Endothelial cell of umbilical vein (primary cell): ENCODE measurements at places on chromosomes 4 and X. TPM values are rescaled to one million over a fixed set of nuclear protein-coding genes. Genes with fewer than 3 reads are reported as not detected.

DNA sequence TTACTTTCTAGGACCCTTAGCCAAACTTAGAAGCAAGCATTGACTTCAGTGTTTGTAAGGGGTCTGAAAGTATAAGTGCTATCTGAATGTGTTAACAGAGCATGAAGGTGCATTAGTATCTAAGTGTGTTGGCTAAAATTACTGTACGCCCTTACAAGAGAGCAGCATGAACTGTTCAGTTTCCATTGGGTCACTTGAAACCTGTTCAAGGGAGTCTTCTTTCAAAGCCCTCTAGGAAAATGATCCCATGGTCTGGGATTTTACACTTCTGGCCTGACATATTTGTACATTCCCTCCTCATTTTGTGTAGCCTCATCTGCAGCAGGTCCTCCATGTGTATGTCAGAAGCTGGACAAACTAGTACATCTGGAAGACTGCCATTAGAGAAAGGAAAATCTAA is 3.2 kb downstream of the PRDX4 start:
- peaks cover 11% of the 10 kb centered on the region for H3K4me1 ChIP-seq
- DNase-seq, result no peak
- H3K27me3 ChIP-seq, result no peaks in the 10 kb centered on the region
- H3K36me3 ChIP-seq, result no peaks in the 10 kb centered on the region

DNA sequence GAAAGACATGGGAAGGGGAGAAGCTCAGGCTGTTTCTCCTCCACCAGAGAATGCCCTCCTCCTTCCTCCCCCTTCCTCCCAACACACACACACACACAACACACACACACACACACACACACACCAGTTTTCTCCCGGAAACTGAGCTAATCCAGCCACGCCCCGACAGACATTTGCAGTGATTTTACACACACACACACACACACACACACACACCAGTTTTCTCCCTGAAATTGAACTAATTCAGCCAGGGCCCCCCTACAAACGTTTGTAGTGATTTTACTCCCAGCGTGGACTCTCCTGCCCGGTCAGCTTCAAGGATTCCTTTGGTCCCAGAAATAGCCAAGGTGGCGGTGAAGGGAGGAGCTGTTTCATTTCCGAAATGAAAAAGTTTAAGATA is 32.9 kb upstream of the STX18 start:
- peak overlapping the region; percentile 39 for H3K4me3 ChIP-seq
- no peaks in the 10 kb centered on the region for H3K36me3 ChIP-seq
- peak; percentile 77 for DNase-seq
- H3K27ac ChIP-seq, result peak overlapping the region; percentile 62
- peaks cover 5% of the 10 kb centered on the region for H3K4me1 ChIP-seq
- no peaks in the 10 kb centered on the region for H3K27me3 ChIP-seq

- no peak overlapping the region for H3K27ac ChIP-seq
- no peaks in the 10 kb centered on the region for H3K4me1 ChIP-seq
- H3K27me3 ChIP-seq, result no peaks in the 10 kb centered on the region
- DNase-seq, result no peak
- H3K36me3 ChIP-seq, result peaks cover 9% of the 10 kb centered on the region
Observed at GRCh38 chr4:2671267-2671895, 84.8 kb downstream of the TNIP2 start.

- no peak overlapping the region for H3K4me3 ChIP-seq
- no peaks in the 10 kb centered on the region for H3K36me3 ChIP-seq
Observed at GRCh38 chr4:80948995-80949394, 81.5 kb upstream of the BMP3 start.

- DNase-seq, result no peak
- H3K4me3 ChIP-seq, result no peak overlapping the region
- H3K36me3 ChIP-seq, result peaks cover 2% of the 10 kb centered on the region
- H3K27me3 ChIP-seq, result no peaks in the 10 kb centered on the region
Observed at GRCh38 chr4:26425953-26426352, 64.3 kb downstream of the CCKAR start.

DNA sequence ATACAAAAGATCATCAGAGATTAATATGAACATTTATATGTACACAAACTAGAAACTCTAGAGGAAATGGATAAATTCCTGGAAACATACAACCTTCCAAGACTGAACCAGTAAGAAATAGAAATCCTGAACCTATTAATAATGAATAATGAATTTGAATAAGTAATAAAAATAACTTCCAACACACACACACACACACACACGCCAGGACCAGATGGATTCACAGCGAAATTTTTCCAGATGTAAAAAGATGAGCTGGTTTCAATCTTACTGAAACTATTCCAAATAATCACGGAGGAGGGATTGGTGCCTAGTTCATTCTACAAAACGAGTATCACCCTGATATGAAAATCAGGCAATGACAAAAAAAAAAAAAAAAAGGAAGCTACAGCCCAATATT is 1095.0 kb downstream of the FAT4 start:
- H3K36me3 ChIP-seq, result no peaks in the 10 kb centered on the region
- no peak overlapping the region for H3K27ac ChIP-seq
- H3K4me3 ChIP-seq, result no peak overlapping the region
- H3K27me3 ChIP-seq, result no peaks in the 10 kb centered on the region

DNA sequence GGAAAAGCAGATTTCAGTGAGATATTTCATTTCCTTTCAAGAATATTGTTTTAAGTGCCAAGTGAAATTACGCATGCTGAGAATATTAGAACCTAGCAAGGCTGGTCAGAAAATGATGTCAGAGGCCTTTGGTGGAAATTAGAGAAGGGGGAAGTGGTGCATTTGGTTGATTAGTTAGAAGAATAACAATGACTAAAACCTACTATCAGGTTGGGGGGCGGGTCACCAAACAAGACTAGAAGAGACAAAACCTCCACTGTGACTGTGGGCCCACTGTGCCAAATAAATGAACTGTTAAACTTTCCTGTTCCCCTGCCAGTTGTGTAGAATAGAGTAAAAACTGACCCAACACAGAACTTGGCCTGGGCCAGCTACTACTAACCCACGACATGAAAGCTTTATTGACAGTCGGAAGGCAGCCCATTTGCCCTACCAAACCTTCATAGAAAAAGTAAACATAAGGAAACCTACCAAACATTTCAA is 2.9 kb downstream of the RAPGEF2 start:
- H3K27me3 ChIP-seq, result no peaks in the 10 kb centered on the region
- H3K4me3 ChIP-seq, result peak overlapping the region; percentile 84
- peak; percentile 96 for DNase-seq
- H3K36me3 ChIP-seq, result no peaks in the 10 kb centered on the region
- peaks cover 32% of the 10 kb centered on the region for H3K4me1 ChIP-seq

GRCh38 chr4:96946552-96946951 is 1106.7 kb downstream of the PDHA2 start:
- no peaks in the 10 kb centered on the region for H3K36me3 ChIP-seq
- H3K27me3 ChIP-seq, result no peaks in the 10 kb centered on the region
- DNase-seq, result no peak
- no peaks in the 10 kb centered on the region for H3K4me1 ChIP-seq
- no peak overlapping the region for H3K27ac ChIP-seq

GRCh38 chrX:153468008-153468580 is 2.3 kb downstream of the HAUS7 start:
- H3K27ac ChIP-seq, result no peak overlapping the region
- no peak overlapping the region for H3K4me3 ChIP-seq
- no peaks in the 10 kb centered on the region for H3K27me3 ChIP-seq

GRCh38 chr4:134862116-134862515 is 660.5 kb upstream of the PABPC4L start:
- no peaks in the 10 kb centered on the region for H3K36me3 ChIP-seq
- no peak overlapping the region for H3K27ac ChIP-seq
- H3K4me1 ChIP-seq, result no peaks in the 10 kb centered on the region
- H3K27me3 ChIP-seq, result no peaks in the 10 kb centered on the region
- H3K4me3 ChIP-seq, result no peak overlapping the region
- DNase-seq, result no peak

- no peaks in the 10 kb centered on the region for H3K27me3 ChIP-seq
- peak; percentile 46 for DNase-seq
- no peak overlapping the region for H3K27ac ChIP-seq
- no peaks in the 10 kb centered on the region for H3K36me3 ChIP-seq
- H3K4me1 ChIP-seq, result peaks cover 9% of the 10 kb centered on the region
- H3K4me3 ChIP-seq, result no peak overlapping the region
Observed at GRCh38 chr4:144614850-144615585, 30.9 kb upstream of the HHIP start.

DNA sequence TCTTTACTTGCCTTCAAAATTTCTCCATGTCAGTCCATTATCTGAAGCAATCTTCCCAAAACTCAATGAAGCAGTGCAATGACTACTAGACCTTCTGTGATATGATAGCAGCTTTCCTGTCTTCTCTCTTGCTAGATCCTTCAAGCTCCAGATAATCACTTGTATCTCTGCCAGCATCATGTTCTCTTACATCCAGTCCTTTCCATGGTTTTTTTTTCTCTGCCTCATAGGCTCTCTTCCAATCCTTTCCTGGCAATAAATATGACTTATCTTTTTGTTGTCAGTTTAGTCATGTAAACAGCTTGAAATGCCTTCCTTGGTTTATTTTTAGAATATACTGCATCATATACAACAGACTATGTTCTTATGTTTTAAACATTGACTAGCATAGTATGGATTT is 193.5 kb downstream of the CFAP299 start:
- H3K4me3 ChIP-seq, result no peak overlapping the region
- no peaks in the 10 kb centered on the region for H3K27me3 ChIP-seq
- no peaks in the 10 kb centered on the region for H3K4me1 ChIP-seq
- DNase-seq, result no peak
- no peak overlapping the region for H3K27ac ChIP-seq

DNA sequence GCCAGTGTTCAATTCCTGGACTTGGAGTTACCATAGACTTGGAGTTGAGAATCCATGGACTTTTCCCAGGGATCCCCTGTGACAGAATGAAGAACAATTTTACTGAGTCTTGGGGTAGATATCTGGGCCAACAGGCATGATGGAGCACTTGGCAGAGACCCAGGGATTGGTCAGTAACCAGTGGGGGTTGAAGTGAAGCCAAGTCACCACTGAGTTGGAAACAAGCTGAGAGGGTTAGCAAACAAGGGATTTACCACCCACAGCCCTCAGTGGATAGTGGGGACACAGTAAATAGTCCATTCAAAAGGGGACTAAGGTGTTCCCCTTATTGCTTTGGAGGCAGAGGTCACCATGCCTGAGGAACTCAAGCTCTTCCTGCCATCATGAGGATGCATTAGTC is 281.7 kb downstream of the PPP1R2C start:
- H3K27me3 ChIP-seq, result no peaks in the 10 kb centered on the region
- H3K4me3 ChIP-seq, result no peak overlapping the region
- H3K4me1 ChIP-seq, result no peaks in the 10 kb centered on the region
- H3K27ac ChIP-seq, result no peak overlapping the region
- H3K36me3 ChIP-seq, result no peaks in the 10 kb centered on the region
- no peak for DNase-seq

- no peak overlapping the region for H3K27ac ChIP-seq
- no peak overlapping the region for H3K4me3 ChIP-seq
- no peaks in the 10 kb centered on the region for H3K27me3 ChIP-seq
- H3K36me3 ChIP-seq, result no peaks in the 10 kb centered on the region
- H3K4me1 ChIP-seq, result no peaks in the 10 kb centered on the region
Observed at GRCh38 chr4:160299177-160299576, 1196.3 kb downstream of the RAPGEF2 start.

- peak; percentile 39 for DNase-seq
- H3K36me3 ChIP-seq, result no peaks in the 10 kb centered on the region
- H3K4me3 ChIP-seq, result no peak overlapping the region
- no peaks in the 10 kb centered on the region for H3K27me3 ChIP-seq
Observed at GRCh38 chr4:76626686-76627465, 191.8 kb downstream of the SHROOM3 start.

- no peaks in the 10 kb centered on the region for H3K36me3 ChIP-seq
- H3K27me3 ChIP-seq, result no peaks in the 10 kb centered on the region
- H3K4me3 ChIP-seq, result no peak overlapping the region
- no peak overlapping the region for H3K27ac ChIP-seq
- DNase-seq, result no peak
- no peaks in the 10 kb centered on the region for H3K4me1 ChIP-seq
Observed at GRCh38 chrX:100376576-100376975, 33.5 kb downstream of the PCDH19 start.

DNA sequence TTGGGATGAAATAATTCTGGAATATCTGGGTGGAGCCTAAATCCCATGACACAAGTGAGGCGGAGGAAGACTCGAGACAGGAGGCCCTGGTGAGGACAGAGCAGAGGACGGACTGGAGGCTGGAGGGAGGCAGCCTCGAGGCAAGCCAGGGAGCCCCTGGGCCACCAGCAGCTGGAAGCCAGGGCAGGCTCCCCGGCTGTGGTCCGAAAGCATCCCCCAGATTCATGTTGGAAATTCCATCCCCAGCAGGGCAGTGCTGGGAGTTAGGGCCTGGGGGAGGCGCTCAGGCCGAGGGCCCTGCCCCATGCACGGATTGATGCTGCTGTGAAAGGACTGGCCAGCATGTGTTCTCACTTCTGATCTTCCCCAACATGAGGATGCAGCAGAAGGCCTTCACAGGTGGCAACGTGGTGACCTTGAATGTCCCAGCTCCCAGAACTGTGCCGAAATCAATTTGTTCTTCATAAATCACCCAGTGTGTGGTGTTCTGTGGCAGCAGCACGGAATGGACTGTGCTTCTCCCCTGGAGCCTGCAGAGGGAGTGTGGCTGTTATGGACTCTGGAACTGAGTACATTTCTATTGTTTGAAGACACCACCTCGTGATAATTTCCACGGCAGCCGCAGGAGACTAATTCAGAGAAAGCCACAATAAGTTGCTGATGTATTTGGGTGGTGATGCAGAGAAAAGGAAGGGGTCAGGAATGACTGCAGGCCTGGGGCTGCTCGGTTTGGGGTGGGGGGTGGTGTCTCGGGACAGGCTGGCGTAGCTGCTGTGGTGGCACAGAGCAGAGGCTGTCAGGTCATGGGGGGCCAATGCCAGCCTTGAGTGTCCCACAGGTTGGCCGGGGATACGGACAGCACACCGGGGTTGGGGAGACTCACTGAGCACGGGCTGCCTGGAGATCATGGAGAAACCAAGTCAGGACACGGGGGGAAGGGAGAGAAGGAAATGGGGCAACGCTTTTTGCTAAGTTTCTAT is 56.9 kb downstream of the PCGF3 start:
- H3K36me3 ChIP-seq, result peaks cover 35% of the 10 kb centered on the region
- H3K4me3 ChIP-seq, result no peak overlapping the region
- no peak overlapping the region for H3K27ac ChIP-seq
- peak; percentile 26 for DNase-seq
- H3K4me1 ChIP-seq, result peaks cover 4% of the 10 kb centered on the region
- H3K27me3 ChIP-seq, result no peaks in the 10 kb centered on the region

DNA sequence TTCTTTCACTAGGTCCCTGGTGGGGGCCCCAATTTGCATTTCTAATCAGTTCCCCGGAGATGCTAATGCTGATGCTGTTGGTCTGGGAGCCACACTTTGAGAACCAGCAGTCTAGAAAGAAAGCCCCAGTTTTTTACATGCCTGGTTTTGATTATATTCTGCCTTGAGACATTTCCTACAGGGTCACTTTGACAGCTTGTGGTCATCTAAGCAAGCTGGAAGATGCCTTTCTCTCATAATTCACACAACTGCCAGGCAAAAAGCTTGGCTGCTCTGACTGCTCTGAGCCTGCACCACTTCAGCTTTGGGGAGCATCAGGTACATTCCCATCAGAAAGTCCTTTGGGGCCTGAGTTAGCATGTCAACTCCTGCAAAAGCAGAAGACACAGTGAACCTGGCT is 5.9 kb upstream of the PLAC1 start:
- no peaks in the 10 kb centered on the region for H3K27me3 ChIP-seq
- H3K27ac ChIP-seq, result no peak overlapping the region
- H3K36me3 ChIP-seq, result no peaks in the 10 kb centered on the region

- H3K36me3 ChIP-seq, result peaks cover 29% of the 10 kb centered on the region
- DNase-seq, result no peak
- no peaks in the 10 kb centered on the region for H3K4me1 ChIP-seq
- H3K4me3 ChIP-seq, result no peak overlapping the region
Observed at GRCh38 chrX:1416327-1416784, 24.4 kb upstream of the SLC25A6 start.

Gene VEGFC
- polyA plus RNA-seq, result 18.7 and 20.4 TPM in 2 replicates

Gene REPS2
- polyA plus RNA-seq, result 0.78 and 0.91 TPM in 2 replicates

Gene IL21
- not detected in 2 replicates for polyA plus RNA-seq

Gene RBMX2
- 6.9 and 10.6 TPM in 2 replicates for polyA plus RNA-seq

Gene GPRASP1
- 0.32 and 0.33 TPM in 2 replicates for polyA plus RNA-seq
